ENCODE measurements at places on chromosomes 16 and 17.

DNA sequence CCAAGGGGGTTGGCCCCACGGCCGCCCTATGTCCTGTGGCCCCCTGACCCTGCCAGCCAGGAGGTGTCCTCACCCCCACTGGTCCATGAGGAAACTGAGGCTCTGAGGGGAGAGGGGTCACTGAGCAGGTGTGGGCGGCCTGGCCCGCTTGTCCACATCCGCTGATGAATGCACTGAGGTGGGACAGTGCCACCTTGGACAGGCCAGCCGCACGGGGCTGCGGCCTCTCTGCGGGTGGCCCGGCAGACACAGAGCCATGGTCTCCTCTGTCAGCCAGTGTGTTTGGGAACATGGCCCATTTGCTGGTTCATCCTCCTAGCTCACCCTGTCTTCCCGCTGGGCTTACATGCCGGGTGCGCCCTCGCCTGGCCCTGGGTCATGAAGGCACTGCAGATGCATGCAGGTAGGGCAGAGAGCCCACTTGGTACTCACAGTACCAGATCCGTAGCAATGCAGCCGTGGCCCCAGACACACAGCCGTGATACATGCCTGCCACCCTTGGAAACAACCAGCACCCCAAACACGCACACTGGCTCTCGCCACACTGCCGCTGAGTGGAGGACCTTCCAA is 93.9 kb downstream of the ENGASE start:
- no peak for DNase-seq

DNA sequence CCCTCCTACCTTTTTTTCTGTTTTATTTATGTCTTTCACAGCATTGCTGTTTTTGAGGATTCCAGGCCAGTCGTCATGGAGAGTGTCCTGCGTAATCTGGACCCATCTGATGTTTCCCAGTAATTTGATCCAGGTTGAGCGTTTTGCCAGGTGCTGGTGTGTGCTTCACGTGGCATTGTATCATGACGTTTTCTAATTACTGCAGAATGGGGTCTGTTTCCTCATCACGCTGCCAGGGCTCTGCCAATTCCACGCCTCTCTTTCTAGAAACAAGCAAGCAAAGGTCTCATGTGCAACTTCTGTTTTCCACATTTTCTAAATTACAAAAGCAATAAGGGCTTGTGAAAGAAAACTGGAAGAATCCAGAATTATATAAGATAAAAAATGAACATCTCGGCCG is 28.3 kb upstream of the BHLHA9 start:
- no peak for DNase-seq

GRCh38 chr16:89104930-89105571 is 11.4 kb downstream of the ACSF3 start:
- DNase-seq = no peak

- no peak for DNase-seq
Measured at GRCh38 chr16:86808863-86809444, 230.6 kb downstream of the FOXL1 start.

DNA sequence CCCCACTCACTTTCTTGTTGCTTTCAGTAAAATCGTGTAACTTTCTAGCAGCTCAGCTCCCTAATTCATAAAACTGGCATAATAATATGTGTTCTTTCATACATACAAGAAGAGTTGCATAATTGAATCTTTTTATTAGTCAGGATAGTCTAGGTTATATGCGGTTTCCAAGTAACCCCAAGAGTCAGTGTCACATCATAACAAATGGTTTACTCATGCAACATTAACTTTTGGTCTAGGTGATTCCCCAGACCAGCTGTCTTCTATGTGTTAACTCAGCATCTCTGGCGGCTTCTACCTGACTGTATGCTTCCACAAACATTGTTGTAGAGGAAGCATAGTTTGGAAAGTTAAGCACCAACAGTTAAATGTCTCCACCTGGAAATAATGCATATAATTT is 1000.4 kb downstream of the CDH11 start:
- DNase-seq = no peak
